NCI-H446 (cell line): ENCODE measurements at places on chromosomes 1 and 21.
A peak's percentile ranks its signal among the peaks of the same experiment; 100 is the strongest.

DNA sequence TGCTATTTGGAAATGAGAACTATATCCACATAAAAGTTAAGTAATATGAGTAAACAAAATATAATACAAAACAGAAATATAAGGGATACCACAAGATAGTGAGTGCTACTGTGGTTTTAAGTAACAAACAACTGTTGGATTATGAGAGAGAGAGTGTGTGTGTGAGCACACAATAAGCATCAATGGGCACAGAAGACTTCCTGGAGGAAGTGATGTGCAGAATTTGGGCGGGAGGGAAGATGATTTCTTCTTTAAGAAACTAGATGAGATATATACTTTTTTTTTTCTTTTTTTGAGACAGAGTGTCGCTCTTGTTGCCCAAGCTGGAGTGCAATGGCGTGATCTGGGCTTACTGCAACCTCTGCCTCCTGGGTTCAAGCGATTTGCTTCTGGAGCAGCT is 7.9 kb upstream of the IER5 start:
- DNase-seq: no peak

DNA sequence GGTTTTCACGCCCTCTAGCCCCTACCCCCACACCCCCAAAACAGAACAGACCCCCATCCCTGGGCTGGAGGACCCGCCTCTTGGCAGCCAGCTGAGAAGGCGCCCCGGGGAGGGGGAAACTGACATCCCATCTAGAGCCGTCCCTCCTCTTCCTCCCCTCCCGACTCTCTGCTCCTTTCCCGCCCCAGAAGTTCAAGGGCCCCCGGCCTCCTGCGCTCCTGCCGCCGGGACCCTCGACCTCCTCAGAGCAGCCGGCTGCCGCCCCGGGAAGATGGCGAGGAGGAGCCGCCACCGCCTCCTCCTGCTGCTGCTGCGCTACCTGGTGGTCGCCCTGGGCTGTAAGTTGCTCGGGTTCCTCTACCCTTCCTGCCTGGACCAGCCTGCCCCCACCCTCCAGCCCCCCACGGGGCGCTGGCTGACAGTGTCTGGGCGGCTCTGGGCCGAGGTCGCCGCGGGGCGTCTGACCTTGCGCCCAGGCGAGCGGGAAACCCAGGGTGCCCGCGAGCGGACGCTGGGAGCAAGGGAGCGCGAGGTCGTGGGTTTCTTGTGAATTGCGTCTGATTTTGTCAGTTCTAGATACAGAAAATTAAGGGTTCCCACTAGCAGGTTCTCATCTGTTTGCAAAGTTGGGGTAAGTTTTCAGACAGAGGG is 618 bp downstream of the JAM2 start:
- DNase-seq: no peak

GRCh38 chr1:208934933-208935332 is 648.6 kb upstream of the CAMK1G start:
- no peak for DNase-seq

GRCh38 chr1:64515427-64515826 is 45.5 kb downstream of the CACHD1 start:
- DNase-seq: peak; percentile 45

GRCh38 chr1:76210160-76210559 is 135.6 kb downstream of the ST6GALNAC3 start:
- no peak for DNase-seq

- DNase-seq: no peak
These were observed 687 bp upstream of the RASSF5 start for GRCh38 chr1:206506405-206507283.

DNA sequence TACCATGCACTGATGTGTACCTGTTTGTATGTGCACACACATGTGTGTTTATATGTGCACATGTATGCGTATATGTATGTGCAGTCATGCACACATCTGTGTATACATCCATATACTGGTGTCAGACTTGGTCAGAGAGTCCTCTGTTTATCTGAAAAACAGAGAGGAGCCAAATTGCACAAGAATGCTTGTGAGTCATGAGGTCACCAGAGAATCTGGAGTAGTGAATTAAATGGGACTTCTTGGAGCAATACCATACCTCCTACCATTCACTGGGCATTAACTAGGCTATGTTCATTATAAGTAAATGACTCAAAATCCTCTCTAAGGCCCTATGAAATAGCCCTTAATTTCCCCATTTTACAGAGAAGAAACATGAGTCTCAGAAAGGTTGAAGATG is 272.1 kb upstream of the C1orf87 start:
- DNase-seq: no peak

DNA sequence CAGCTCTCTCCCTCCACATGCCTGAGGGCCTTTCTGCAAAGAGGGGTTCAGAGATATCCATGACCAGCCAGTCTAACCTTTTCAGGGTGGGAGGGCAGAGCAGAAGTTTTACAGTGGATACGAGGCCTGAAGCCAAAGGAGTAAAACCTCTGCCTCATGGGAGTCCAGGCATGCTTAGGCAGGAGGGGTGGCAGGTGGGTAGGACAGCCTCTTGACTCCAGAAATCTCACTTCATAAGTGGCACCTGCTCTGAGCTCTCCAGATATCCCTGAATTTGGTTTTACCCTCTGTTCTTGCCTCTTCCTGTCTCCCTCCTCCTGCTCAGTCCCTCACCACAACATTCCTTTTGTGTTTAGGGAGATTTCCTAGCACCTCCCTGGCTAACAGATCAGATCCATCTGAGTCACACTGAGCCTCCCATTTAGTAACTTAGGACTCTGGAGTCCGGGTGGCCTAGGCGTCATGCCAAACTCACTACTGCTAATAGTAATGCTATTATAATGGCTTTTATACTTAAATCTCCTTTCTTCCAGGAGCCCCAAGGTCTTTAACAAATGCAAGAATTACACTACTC is 201.0 kb downstream of the HS2ST1 start:
- DNase-seq: no peak

GRCh38 chr1:245871915-245872314 is 635.2 kb downstream of the SMYD3 start:
- no peak for DNase-seq

DNA sequence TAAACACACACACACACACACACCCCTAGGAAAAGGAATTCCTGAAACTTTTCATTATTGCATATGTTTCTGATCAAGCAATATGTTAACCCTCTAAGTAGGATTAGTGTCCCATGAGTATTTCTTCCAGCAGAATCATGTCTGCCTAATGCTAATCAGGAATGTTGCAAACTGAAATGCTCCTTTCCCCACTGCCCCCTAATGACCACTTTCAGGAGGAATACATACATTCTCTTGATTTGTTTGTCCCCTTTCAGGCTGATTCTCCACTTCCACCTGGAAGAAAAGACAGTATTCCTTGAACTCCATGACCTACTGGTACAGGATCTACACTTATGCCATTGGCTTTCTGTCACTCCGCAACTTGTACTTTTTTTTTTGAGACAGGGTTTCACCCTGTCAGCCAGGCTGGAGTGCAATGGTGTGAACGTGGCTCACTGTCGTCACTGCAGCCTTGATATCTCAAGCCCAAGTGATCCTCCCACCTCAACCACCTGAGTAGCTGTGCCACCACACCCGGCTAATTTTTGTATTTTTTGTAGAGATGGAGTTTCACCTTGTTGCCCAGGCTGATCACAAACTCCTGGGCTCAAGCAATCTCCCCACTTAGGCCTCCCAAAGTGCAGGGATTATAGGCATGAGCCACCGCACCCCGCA is 56.7 kb downstream of the LRIG2 start:
- DNase-seq: no peak

DNA sequence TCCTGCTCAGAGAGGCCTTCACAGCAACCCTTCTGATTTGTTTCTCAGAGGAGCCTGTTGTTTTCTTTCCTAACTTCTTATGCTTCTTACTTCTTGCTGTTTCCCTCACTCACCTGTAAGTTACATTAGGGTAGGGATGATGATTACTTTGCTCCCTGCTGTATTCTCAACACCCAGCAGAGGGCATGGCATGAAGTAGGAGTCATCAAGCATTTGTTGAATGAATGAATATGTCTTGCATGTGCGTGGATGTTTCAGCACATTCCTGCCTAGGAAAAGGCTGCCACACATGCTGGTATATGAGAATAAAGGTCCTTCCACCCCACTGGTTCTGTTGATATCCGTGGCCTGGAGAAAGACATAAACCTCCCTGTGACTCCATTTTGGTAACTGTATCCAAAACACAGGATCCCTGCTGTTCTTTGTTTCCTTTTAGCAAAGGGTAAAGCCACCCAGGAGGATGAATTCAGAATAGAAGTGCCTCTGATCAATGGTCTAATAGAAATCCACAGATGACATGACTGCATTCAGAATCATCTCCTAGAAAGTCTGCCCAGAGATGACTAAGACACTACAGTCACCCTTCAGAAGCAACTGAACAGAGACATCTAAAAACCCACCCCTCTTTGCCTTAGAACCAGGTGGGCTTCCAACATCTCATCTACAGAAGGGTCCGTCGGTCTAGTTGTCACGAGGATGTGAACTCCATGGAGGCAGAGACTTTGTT is 168.8 kb downstream of the ZSCAN20 start:
- no peak for DNase-seq

GRCh38 chr1:245961137-245961540 is 545.9 kb downstream of the SMYD3 start:
- DNase-seq: no peak

DNA sequence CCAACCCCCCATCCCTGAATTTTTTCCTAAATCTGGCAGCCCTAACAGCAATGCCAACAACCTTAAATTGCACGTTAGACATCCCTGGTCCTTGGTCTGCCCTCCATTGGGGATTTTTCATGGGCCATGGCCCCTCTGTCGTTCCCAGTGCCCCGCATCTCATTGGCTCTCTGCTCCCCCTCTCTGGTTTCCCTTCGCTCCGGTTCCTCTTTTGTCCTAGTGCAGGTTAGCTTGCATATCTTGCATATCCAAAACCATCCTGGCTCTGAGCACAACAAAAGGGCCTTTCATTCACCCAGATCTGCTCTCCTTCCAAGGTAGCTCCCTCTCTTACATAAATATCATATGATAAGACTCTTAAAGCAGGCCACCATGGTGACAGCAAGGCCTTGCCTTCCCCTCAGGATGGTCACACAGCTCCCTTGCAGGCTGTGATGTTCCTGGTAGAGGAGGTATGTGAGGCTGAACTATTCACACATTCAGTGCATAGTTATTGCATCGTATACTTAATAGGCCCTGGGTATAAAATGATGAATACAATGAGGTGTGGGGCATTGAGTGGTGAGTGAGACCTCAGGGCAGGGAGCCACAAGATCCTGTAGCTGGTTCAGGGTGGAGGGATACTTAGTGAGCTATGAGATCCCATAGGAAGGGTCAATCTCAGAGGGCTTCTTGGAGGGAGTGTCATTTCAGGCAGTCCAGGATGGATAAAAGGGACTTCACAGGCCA is 45.2 kb downstream of the TENT5C start:
- DNase-seq: no peak

GRCh38 chr1:4172644-4173599 is 272.9 kb upstream of the C1orf174 start:
- DNase-seq: no peak

GRCh38 chr21:27248814-27249213 is 281.9 kb upstream of the ADAMTS5 start:
- DNase-seq: no peak

DNA sequence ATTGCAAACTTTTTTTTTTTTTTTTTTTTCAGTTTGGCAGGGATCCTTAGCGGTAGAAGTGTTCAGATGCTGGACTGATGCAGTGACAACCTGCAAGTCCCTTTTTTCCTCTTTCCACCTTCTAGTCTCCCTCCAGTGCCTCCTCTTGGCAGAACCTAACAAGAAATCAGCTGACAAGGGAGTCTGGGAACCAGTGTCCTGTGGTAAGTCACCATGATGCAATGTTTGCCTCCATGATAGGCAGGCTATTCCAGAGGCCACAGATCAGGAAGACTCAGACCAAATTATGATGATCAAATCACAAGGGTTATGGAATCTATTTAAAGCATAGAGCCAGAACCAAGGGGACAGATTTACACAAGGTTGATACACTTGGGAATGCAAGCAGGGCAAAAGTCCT is 3.0 kb upstream of the CD34 start:
- DNase-seq: no peak

- no peak for DNase-seq
These were observed 210.1 kb upstream of the C1orf87 start for GRCh38 chr1:60283690-60284089.

- no peak for DNase-seq
These were observed 3.3 kb downstream of the SUCO start for GRCh38 chr1:172536256-172536655.

- no peak for DNase-seq
These were observed 19.1 kb upstream of the TMEM183A start for GRCh38 chr1:202987922-202988583.

GRCh38 chr21:23003951-23004350 is 2005.7 kb downstream of the NCAM2 start:
- DNase-seq: no peak

GRCh38 chr1:173395762-173396161 is 81.4 kb upstream of the PRDX6 start:
- DNase-seq: no peak

DNA sequence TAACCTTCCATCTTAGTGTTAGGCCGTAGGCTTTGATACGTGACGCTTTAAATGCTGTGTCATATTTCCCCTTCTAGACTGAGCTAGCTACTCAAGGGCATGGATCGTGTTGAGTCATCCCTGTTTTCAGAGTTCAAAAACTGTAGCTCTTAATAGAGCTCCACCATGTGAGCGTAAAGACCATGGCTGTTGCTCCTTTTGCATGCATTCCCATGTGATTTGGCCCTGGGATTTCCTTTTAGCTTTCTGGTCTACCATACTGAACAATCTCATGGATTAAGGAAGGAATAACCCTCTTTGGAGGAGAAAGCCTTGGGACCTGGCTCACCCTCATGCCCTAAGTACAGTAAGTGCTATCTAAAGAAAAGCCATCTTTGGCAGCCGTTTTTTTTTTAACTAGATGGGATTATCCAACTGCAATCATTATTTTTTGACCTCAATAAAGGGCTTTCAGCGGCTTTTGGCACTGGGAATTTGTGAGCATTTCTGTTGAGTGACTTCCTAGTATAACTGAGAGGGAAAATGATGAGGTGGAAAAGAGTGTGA is 76.6 kb downstream of the PLPP3 start:
- no peak for DNase-seq

GRCh38 chr1:12040457-12041051 is 21.3 kb downstream of the MIIP start:
- DNase-seq: peak; percentile 31

GRCh38 chr1:226525750-226526149 is 22.8 kb upstream of the STUM start:
- DNase-seq: no peak

GRCh38 chr1:35178874-35179380 is 14.0 kb downstream of the SFPQ start:
- DNase-seq: no peak

DNA sequence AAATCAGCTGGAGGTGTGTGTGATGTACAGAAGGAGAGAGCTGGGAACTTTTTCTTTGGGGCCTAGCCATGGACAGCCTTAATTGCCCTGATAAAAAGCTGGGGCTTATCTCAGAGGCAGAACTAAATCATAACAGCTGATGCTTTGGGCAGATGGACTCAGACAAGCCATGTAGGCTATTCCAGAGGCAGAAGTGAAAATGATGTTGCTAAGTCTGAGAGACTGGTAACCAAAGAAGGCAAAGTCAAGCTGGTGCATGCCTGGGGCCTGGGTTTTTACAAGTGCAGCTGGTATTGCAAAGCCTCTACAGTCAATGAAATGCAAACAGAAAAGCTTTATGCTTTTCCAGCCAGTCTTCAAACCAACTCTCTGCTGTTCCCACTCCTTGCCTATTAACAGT is 39.0 kb upstream of the LMX1A start:
- DNase-seq: no peak

- no peak for DNase-seq
These were observed 51.9 kb downstream of the KLHDC7A start for GRCh38 chr1:18532390-18533170.

- no peak for DNase-seq
These were observed 1.7 kb downstream of the NECAP2 start for GRCh38 chr1:16442265-16442664.
